ENCODE measurements at places on chromosomes 6 and 20. TPM values are rescaled to one million over a fixed set of nuclear protein-coding genes. Genes with fewer than 3 reads are reported as not detected.
A peak's percentile ranks its signal among the peaks of the same experiment; 100 is the strongest.

GRCh38 chr6:10989587-10989986 is 54.5 kb downstream of the ELOVL2 start:
- no peak for DNase-seq

GRCh38 chr6:94478133-94479005 is 1059.0 kb upstream of the EPHA7 start:
- DNase-seq: no peak

DNA sequence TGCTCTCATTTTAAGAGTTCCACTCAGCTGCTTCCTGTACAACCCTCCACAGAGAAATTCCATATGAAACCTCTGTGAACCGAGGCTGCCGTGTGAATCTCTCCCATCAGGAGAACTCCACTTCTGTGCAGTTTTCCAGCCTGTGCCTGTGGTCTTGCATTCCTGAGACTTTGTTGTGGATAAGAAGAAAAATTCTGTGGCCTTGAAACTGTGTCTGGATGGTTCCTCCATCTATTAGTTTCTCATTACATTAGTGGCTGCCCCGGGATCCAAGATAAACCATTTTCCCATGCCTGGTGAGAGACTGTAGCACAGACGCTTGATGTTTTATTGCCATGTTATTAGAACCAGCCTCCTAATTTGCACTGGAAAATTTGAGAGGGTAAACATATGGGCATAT is 40.8 kb upstream of the TIAM2 start:
- no peak for DNase-seq

- peak; percentile 46 for DNase-seq
Observed at GRCh38 chr6:39029156-39030011, 19.2 kb upstream of the GLP1R start.

Gene PAX1
- total RNA-seq: not detected

DNA sequence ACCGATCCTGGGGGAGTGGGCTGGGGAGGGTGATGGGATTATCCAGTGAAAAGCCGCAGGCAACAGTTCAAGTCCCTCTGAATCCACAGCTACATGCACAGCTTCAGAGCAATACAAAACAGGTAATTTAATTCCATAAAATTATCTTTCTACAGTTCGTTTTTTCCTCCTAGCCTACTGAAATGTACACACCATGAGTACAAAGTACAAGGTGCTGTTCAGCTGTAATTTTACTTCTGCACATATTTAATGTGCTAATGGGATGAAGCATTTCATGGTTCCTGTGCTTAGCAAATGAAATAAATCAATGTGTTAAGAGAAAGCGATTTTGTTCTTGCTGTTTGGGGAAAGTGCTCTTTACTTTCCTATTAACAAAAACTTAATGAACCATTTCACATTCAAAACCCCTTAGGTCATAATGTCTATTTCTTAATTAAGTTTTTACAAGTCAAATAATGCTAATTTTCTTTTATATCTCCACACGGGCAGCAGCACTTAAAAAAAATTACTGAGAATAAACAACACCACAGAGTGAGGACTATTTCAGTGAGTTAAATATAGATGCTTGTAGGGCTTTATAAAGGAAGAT is 71.8 kb downstream of the INSM1 start:
- DNase-seq: no peak

Gene ADGRF4
- 10.6 TPM for total RNA-seq

DNA sequence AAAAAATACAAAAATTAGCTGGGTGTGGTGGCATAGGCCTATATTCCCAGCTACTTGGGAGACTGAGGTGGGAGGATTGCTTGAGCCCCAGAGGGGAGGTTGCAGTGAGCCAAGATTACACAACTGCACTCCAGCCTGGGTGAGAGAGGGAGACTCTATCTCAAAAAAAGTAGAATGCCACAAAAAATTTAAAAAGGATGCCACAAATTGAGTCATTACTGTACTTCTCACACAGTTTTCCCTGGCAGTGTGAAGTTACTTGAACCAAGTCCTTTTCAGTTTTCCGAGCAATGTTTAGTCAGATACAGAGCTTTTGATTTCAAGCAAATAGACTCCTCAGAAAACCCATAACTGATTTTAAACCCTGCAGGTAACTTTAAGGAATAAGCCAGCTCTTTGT is 53.3 kb downstream of the TNFRSF21 start:
- no peak for DNase-seq

- peak; percentile 75 for DNase-seq
Observed at GRCh38 chr20:10511509-10512251, 76.6 kb downstream of the SLX4IP start.

GRCh38 chr6:31919624-31920303 is 7.8 kb upstream of the C2 start:
- DNase-seq: no peak

- DNase-seq: no peak
Observed at GRCh38 chr6:8481727-8482126, 46.4 kb upstream of the SLC35B3 start.

GRCh38 chr20:49892260-49892659 is 23.1 kb downstream of the SPATA2 start:
- DNase-seq: no peak

- peak; percentile 26 for DNase-seq
Observed at GRCh38 chr20:58984691-58985090, 3.6 kb downstream of the NELFCD start.

DNA sequence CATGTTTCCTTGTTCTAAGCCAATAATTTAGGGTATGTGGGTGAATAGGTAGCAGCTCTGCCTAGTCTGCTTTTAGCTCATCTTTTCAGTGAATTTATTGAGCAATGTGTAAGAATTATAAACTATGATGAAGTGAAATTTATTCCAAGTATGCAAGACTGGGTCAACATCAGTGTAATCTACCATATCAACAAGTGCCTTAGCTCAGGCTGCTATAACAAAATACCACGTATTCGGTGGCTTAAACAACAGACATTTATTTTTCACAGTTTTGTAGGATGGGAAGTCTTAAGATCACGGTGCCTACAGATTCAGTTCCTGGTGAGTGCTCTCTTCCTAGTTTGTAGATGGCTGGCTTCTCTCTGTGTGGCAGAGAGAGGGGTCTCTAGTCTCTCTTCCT is 54.0 kb downstream of the LYRM2 start:
- DNase-seq: no peak

Gene HLA-C
- total RNA-seq: 143 TPM

DNA sequence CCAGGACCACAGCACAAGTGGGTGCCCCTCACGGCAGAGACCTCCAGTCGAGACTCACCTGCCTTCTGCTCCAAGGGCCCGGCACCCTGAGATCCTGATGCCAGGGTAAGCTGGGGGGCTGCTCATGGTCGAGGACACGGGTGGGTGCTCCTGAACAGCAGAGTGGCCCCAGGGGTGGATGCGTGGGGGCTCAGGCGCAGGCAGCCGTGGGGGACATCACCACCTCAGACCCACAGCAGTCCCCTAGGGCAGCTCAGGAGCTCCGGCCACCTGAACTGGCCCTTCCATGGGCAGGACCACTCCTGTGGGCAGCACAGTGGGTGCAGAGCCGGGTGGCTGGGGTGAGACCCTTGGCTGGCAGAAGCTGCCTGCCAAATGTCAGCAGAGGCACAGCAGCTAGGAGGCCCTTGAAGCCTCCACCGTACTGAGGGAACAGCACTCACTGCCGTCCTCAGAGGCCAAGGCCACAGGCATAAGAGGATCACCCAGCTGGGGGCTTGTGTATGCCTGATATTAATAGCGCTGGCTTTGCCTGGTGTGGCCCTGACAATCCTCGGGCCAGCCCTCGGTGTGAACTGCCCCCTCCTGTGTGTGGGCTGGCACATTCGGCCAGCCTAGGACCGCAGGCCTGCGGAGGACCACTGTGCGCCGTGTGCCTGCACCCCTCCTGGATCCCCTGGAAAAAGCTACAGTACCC is 5.4 kb downstream of the UCKL1 start:
- DNase-seq: no peak

DNA sequence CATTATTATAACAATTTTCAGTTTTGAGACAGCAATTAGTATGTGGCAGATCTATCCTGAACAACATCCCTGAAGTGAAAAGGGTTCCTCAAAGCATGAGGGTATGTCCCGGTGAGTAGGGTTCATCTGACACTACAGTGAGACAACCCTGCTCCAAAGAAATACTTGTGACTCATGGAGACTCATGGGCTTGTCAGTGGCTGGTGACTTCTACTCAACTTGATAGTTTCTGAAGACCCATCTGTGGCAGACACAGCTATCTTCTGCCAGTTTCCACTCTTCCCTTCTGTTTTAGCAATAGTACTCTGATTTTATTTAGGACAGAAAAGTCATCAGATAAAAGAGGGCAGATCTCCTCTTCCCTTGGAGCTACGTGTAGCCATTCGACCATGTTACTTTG is 41.4 kb downstream of the MAP3K7 start:
- DNase-seq: no peak

DNA sequence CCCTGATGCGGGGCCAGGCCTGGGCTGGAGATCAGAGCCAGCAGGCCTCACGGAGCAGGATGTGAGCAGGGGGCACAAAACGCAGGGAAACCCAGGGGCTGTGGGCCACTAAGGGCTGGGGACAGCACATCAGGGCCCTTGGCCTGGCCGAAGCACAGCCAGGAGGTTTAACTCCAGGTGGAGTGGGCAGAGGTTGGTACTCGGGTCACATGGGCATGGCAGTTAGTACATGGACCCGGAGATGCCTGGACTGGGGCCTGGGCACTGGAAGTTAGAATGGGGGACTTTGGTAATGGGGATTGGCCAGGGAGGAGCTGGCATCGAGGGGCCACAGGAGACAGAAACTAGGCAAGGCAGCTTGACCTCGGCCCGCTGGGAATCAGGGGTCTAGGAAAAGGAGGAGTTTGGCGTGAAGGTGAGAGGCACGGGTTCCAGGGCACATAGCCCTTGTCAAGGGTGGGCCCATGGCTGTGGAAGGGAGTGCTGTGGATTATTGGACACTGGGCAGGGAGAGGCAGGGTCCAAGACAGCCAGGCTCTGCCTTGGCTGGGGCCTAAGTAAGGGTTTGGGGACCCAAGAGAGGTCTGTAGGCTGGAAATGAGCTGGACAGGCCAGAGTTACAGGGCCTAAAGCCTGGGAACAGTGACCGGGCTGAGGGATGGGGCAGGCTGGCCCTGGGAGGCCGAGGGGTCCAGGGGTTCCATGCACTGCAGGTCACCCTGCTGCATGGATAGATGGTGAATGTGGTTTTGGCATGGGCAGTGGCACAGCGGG is 41.6 kb upstream of the CD93 start:
- DNase-seq: peak; percentile 21

DNA sequence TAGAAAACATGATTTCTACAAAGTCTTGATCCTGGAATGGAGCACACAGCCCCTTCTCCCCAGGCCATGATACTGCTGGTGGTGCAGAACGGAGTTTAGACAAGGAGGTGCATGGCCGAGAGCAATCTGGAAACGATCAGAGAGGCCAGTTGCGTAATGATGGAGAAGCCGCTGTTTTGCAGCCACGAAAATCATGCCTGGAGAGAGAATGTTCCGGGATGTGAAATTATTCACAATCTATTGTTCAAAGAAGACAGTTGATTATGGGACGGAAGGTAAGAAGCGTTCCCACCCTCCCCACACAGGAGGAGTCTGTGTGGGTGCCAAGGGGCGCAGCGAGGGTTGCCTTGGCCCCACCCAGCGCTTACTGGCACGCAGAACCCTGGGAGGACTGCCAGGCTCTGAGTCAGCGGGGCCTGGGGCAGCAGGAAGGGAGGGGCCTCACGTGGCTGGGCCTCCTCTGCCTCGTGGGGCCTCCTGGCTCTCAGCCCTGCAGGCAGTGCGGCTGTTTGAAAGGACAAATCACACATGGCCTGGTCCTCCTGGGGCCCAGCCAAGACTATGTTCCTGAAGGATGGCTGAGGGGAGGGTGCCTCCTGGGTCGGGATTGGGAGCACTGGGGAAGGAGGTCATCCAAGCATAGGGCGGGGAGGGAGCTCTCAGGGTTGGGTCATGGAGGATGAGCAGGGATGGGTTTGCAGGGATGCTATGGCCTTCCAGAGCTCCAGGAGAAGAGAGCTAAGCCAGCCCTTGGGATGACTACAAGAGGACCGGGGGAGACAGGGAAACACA is 8.7 kb upstream of the AP5S1 start:
- DNase-seq: peak; percentile 64

DNA sequence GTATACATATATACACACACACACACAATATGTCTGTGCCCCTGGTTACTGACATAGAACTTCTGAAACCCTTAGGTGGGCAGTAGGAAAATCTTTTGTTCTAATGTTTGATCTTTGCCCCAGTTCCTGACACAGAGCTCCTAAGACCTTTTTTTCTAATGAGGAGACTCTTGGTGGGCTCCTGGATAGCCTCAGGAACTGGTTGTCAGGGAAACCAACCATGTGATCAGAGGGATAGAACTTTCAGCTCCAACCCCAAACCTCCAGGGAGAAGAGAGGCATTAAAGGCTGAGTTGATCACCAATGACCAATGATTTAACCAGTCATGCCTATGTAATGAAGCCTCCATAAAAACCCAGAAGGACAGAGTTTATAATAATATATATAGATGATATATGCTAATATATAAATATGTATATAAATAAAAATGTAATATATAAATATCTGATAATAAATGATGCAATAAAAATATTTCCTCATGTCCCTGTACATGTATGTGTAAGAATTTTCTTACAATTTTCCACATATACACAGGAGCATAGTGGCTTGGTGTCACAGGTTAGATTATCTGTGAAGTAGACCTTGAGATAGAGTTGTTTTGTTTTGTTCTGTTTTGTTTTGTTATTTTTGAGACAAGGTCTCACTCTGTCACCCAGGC is 93.3 kb downstream of the GPX5 start:
- no peak for DNase-seq

DNA sequence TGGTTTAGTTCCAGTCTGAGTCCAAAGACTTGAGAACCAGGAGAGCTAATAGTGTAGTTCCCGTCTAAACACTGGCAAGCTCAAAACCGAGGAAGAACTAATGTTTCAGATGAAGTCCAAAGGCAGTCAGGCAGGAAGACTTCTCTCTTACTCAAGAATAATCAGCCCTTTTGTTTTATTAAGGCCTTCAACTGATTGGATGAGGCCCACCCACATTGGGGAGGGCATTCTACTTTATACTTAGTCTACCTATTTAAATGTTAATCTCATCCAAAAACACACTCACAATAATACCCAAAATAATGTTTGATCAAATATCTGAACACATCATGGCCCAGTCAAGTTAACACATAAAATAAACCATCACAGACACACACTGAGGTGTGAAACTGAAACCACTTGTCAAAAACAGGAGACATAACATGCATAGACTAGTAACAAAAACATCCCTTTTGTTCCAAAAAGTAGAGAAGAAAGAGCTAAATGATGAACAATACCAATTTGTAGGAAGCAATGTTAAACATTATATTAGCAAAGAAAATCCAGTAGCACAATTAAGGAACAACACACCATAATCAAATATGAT is 50.2 kb upstream of the SENP6 start:
- DNase-seq: no peak

GRCh38 chr6:85107701-85108100 is 342.2 kb upstream of the NT5E start:
- no peak for DNase-seq

Measured in Caco-2 (cell line).